ENCODE measurements at places on chromosomes 5 and 9.

GRCh38 chr5:88258636-88259035 is 10.0 kb downstream of the TMEM161B start:
- no peak for DNase-seq

DNA sequence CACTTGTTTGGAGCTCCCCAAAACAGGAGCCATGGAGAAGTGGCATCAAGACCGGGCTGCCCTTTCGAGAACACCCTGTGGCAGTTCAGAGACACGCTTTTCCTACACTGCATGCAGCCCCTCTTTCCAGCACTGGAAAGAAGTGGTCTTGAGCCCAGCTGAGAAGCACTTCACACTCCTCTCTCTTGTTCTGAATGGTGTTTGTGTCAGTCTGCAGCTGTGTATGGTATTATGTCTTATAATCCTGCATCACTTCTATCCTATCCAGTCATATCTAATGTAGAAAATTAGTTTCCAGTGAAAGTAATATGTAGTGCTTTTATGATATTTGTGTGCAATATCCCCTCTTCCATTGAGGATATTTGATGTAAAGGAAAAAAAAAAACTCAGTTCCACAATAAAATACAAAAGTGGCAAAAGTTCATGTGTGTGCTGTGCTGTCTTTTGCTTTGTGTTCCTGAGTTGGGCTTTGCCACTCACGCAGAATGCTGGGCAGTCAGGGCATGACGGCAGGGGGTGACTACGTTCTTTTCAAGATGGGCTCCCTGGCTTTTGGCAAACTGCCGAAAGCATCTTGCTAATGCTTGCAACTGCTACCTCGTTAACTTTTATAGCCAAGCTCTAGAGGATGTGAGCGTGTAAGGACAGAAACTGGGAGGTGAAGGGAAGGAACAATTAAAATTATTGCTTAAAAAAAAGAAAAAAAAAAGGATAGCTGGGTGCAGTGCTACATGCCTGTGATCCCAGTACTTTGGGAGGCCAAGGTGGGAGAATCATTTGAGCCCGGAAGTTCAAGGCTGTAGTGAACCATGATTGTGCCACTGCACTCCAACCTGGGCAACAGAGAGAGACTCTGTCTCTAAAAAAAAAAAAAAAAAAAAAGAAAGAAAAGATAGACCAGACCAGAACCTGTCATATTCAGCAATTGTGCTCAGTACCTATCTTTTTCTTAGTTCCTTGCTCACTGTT is 102.2 kb downstream of the MAP1B start:
- no peak for DNase-seq

DNA sequence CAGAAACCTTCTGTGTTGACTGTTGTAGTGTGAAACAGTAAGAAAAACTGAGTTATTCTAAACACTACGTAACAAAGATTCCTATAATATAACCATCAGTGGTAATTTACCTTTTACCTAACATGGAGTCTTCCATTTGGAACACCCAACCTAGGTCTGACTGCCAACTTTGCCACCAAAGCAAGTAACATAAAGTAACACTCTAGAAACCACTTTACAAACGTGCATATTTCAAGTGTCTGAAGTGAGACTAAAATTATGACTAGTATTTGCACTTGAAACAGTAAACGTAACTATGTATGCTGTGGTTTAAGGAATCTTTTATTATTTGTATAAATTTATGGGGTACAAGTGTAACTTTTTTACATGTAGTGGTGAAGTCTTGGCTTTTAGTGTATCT is 95.6 kb downstream of the SERINC5 start:
- no peak for DNase-seq

GRCh38 chr9:137717776-137718327 is 99.0 kb downstream of the EHMT1 start:
- no peak for DNase-seq

- DNase-seq: no peak
Observed at GRCh38 chr5:128949847-128950546, 15.3 kb upstream of the SLC27A6 start.

DNA sequence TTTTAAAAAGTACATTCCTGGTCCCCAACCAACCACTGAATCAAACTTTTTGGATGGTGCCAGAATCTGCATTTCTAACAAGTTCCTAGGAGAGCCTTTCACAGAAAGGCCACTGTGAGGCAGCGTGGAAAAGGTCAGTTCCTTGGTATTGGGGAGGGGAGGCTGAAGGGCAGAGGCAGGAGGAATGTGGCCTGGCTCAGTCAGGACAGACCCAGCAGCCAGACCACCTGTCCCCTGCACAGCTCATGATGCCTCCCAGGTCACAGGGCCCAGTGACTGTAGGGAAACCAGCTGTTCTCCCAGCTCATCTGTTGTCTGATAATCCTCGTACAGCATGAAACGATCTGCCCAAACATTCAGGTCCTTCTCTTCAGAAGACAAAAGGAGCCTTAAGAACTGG is 132.9 kb downstream of the LHFPL2 start:
- DNase-seq: no peak
